ENCODE measurements at places on chromosomes 11 and 22.

- DNase-seq = no peak
These were observed 804 bp downstream of the APIP start for GRCh38 chr11:34915136-34916014.

DNA sequence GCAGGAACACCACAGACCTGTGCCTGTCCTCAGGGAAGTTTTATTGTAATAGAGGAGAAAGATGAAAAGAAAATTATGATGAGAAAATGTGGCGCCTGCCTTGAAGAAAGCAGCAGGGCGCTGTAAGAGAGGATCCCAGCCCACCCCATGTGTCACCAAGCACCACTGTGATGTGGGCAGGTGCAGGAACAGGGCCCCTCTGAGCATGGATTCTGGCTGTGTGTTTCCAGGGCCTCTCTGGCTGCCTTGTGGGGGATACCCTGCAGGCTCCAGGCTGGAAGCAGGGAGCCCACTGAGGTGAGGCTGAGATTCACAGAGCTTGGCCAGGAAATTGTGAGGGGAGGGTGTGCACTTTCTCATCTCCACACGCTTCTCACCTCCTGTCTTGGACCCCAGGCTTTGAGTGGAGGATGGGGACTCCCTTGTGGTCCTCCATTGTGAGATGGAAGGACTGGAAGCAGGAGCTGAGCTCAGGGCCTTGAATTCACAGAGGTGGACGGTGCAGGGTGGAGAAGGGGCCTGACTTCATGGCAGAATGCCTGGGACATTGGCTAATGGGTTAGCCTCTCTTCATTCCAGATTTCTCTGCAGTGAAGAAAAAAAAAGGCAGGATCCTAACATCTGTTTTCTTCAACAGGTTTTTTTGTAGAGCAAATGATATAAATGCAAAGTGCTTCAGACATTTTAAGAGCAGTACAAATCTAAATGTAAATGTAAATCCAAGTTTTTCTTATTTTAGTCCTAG lies 246.6 kb upstream of the B3GAT1 start:
- DNase-seq = no peak

GRCh38 chr11:12640355-12640754 lies 33.9 kb upstream of the TEAD1 start:
- DNase-seq = no peak

DNA sequence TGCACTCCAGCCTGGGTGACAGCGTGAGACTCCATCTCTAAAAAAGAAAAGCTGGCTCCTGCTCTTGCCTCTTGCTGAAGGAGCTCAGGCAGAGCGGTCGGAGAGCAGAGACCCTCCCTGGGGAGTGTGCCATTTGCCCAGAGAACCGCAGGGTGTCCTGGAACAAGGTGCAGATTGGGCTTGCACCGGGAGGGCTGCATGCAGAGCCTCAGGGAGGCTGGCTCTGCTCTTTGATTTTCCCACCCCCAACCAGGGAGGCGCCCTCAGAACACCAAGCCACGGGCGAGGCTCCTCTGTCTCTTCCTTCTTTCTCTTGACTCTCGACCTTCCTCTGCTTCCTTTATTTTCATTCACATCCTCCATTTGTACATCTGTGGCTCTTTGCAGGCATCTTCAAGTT lies 889.1 kb downstream of the OPCML start:
- DNase-seq = no peak

DNA sequence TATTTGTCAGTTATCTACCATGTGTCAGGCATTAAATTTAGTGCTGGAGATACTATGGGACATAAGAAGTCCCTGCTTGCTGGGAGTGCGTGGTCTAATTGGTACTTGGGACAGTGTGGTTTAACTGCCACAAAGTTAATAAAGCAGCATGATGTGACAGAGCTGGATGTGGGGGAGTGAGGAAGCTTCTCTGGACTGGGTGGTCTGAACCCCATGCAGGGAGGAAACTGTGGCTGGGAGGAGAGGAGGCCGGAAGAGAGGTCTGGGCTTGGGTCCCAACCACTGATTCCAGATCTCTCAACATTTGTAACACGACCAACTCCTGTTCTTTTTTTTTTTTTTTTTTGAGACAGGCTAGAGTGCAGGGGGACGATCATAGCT lies 37.1 kb downstream of the ST3GAL4 start:
- DNase-seq = no peak

All from stimulated activated CD4-positive, alpha-beta T cell treated with anti-CD3 and anti-CD28 coated beads, TNF-alpha, amount 100 ng/mL, for 1 hour (primary cell).